Activated CD4-positive, alpha-beta T cell treated with anti-CD3 and anti-CD28 coated beads, Interleukin-2, Interleukin-6, amounts not matched to agents 100 ng/mL and 50 ng/mL, durations not matched to agents 16 hours and 8 hours (primary cell): ENCODE measurements at places on chromosomes 6 and 20.
A peak's percentile ranks its signal among the peaks of the same experiment; 100 is the strongest.

DNA sequence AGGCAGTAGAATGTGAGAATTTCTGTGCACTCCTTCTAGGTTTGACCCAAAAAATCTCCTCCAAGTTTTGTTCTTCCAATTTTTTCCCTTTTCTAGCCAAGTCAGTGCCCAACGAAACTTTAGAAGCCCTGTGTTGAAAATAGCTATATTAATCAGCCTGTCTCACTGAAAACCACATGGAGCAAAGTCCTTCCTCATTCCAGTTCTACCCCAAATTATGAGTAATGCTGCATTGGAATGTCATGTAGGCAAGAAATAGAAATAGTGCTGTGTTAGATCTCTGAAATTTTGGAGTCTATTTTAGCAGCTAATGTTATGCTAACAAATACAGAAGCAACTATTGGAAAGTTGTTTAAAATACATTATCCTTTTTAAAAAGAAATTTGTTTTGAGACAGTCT, 725.5 kb downstream of the TBC1D32 start:
- DNase-seq: no peak

DNA sequence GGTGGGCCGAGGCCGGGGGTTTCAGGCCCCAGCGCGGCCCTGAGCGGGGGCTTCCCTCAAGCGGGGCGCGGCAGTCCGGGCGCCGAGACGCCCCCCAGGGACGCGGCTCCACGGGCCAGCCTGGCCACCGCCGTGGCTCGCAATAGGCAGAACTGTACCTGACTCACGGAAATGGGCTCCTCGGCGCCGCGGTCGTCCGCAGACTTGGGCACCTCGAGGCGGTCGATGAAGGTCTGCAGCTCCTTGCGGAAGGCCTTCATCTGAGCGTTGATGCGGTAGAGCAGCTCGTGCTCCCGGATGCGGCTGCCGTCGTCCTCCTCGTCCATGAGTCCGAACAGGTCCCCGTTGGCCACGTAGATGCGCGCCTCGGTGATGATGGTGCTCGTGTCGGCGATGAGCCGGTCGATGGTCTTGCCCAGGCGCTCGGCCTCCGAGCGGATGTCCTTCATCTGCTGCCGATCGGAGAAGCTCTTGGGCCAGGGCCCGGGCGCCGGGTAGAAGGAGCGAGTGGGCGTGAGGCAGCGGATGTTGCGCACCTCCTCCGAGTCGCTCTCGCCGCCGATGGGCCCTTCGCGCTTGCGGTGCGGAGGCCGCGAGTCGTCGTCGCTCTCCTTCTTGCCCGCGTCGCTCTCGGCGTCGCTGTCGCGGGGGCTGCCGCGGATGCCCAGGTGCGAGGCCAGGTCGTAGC, 16.1 kb upstream of the KIAA0408 start:
- no peak for DNase-seq

GRCh38 chr6:130602151-130602770, 224.9 kb upstream of the SMLR1 start:
- DNase-seq: peak; percentile 86

GRCh38 chr6:112846681-112847080, 499.6 kb downstream of the RFPL4B start:
- DNase-seq: no peak

DNA sequence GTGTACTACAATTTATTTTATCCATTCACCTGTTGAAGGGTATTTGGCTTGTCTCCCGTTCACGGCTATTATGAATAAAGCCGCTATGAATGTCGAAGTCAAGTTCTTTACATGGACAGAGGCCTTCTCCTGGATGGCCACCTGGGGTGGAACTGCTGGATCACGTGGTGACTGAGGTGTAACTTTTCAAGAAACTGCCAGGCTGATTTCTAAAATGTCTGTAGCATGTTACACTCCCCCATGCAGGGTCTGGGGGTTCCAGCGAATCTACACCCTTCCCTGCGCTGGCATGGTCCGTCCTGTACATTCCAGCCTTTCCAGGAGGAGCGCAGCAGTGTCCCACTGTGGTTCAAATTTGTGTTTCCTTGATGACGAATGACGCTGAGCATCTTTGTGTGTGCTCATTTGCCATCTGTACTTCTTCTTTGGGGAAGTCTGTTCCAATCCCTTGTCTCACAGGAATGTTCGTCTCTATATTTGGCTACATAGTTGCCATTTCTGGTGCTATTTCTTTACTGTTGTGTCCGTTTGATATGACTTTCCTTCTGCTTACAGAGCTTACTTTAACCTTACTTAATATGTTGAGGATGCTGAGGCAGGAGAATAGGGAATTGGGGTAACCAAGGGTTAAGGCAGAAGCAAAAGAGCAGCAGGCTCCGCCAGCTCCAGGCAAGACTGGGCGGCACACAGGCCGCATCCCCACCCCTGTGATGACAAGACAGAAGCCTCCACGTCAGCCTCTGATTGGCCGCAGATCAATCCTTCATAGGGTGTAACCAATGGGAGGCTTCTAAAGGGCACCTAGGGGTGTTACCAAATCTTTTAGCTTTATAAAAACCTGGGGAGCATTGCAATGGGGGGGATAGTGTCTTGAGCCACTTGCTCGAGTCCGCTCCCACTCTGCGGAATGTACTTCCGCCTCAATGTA, 106.6 kb downstream of the TAF4 start:
- no peak for DNase-seq

GRCh38 chr6:54987633-54988290, 141.2 kb downstream of the FAM83B start:
- DNase-seq: no peak

- DNase-seq: no peak
Measured at GRCh38 chr6:72894091-72894490, 272.2 kb downstream of the KCNQ5 start.

- no peak for DNase-seq
Measured at GRCh38 chr6:165486183-165487137, 176.6 kb downstream of the PDE10A start.

GRCh38 chr6:21942897-21943296, 349.3 kb downstream of the SOX4 start:
- no peak for DNase-seq

GRCh38 chr6:129521946-129522345, 188.0 kb downstream of the ARHGAP18 start:
- no peak for DNase-seq

GRCh38 chr6:121302882-121303281, 31.4 kb downstream of the TBC1D32 start:
- no peak for DNase-seq

GRCh38 chr6:11214084-11214833, 18.2 kb downstream of the NEDD9 start:
- no peak for DNase-seq

GRCh38 chr6:64644024-64644423, 1008.4 kb downstream of the PHF3 start:
- DNase-seq: no peak

DNA sequence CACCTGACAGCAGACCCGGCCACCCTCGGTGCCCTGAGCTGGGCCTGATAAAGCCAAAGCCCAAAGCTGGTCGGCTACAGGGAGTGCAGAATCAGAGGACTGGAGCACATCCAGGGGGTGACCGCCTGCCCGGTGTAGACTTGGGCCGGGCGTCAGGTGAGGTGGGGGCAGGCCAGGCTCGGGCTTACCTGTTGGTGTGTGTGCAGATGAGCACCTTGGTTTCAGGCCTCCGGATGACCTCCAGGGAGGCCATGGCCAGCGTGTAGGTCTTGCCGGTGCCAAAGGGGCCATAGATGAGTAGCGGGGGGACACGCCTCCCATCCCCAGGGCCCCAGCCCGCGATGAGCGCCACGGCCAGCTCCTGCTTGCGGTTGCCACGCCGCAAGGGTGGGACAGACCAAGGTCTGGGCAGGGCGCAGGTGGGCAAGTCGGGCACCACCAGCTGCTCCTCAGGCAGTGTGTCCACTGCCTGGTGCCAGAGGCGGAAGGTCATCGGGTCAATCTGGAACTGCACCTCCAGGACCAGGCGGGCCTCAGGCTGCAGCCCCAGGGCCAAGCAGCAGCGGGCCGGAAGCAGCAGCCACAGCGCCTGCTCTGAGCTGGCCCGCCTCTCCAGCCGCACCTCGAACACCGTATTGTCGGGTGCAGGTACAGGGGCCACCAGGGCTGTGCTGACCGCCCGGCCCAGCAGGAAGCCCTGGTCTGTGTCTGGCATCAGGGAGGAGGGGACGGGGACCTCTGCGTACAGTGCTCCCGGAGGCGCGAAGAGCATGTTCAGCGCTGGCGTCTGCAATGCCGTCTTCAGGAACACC, 5.7 kb downstream of the HELZ2 start:
- no peak for DNase-seq

GRCh38 chr6:56838016-56838555, 116.8 kb upstream of the BEND6 start:
- no peak for DNase-seq

GRCh38 chr6:155418017-155418761, 37.5 kb downstream of the NOX3 start:
- DNase-seq: peak; percentile 82

DNA sequence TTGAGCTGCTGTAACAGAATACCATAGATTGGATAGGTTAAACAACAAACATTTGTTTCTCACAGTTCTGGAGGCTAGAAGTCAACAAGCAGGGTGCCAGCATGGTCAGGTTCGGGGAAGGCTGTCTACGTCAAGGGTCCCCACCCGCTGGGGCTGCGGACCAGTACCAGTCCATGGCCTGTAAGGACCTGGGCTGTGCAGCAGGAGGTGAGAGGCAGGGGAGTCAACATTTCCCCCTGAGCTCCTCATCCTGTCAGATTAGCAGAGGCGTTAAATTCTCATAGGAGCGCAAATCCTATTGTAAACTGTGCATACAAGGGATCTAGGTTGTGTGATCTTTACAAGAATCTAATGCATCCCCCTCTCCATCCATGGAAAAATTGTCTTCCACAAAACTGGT, 3.8 kb downstream of the ADGB start:
- no peak for DNase-seq

DNA sequence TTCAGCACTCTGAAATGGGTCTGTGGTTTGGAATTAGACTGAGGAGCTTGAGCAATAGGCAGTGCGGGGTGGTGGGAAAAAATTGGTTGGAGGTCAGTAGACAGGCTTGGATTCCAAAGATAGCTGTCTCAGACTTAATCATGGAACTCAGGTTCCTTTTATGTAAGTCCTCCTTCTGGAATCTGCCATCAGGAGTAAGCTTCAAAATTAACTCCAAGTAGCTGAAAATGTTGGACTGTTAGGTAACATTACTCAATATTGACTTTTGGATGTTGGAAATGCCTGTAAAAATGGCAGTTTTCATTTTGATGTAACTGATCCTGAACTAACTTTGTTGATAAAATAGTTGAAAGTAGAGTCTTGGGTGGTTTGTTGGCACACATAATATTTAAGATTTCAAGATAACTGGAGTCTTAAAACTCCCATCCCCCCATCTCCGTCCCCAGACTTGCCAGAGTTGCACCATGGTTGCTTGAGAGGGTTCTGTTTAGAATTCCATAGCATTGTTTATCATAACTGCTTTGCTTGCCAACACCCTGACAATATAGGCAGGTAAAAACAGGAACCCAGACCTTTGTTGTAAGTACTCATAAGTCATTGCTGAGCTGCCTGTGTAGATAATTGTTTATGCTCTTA, 83.0 kb downstream of the PHF20 start:
- DNase-seq: no peak

- peak; percentile 11 for DNase-seq
Measured at GRCh38 chr6:128118401-128118800, 217.5 kb upstream of the THEMIS start.

GRCh38 chr20:791056-791455, 22.8 kb upstream of the SLC52A3 start:
- DNase-seq: no peak

- no peak for DNase-seq
Measured at GRCh38 chr6:123570813-123571684, 65.7 kb downstream of the TRDN start.

DNA sequence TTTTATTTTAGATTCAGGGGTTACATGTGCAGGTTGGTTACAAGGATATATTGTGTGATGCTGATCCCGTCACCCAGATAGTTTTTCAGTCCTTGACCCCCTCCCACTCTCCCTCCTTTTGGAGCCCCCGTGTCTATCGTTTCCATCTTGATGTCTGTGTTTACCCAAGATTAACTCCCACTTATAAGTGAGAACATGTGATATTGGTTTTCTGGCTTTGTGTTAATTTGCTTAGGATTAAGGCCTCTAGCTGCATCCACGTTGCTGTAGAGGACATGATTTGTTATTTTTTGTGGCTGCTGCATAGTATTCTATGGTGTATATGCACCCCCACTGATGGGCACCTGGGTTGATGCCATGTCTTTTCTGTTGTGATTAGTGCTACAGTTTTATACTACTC, 178.6 kb downstream of the PLCB1 start:
- DNase-seq: no peak

- peak; percentile 49 for DNase-seq
Measured at GRCh38 chr6:158009114-158009891, 27.6 kb downstream of the SYNJ2 start.

- DNase-seq: no peak
Measured at GRCh38 chr6:78611886-78612480, 255.4 kb upstream of the IRAK1BP1 start.

- DNase-seq: peak; percentile 49
Measured at GRCh38 chr6:35473075-35473849, 5.1 kb downstream of the RPL10A start.

- peak; percentile 64 for DNase-seq
Measured at GRCh38 chr6:135703621-135704020, 147.9 kb upstream of the PDE7B start.

- DNase-seq: no peak
Measured at GRCh38 chr6:119630561-119631192, 281.1 kb upstream of the MAN1A1 start.

- DNase-seq: no peak
Measured at GRCh38 chr6:80921861-80922460, 815.5 kb downstream of the BCKDHB start.

DNA sequence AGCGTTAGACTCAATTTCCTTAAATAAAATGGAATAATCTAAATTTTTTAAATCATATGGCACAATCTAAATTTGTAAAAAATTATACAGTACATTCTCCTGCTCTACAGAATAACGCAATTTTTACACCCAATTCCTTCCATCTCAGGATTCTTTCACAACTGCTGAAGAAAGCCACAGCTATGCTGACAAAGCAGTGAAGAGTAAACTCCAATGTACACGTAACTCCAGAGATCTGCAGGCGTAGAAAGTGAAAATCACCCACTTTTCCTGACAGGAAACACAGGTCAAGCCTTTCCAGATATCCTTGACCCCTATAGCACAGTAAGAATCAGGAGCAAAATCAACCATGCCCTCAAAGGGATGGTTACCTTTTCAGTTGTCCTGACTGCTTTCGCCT, 27.4 kb downstream of the EPHA7 start:
- DNase-seq: no peak

DNA sequence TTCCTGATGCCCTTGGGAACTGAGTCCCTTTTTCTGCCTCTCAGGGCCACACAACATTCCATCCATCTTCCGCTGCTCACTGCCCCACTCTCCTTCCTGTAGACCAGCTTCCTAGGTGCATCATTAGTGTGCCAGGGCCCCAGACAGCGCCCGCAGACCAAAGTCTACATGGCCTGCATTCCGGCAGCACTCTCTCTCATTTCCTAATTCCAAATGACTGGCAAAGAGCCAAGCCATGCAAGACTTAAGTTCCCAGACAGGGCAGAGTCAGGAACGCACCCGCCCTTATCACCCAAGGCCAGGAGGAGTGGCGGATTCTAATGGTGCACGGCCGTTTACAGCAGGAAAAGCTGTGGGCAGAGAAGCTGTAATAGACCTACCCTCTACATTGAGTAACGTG, 159.8 kb upstream of the ARID1B start:
- no peak for DNase-seq

- DNase-seq: no peak
Measured at GRCh38 chr6:44006123-44006871, 121.0 kb downstream of the MRPL14 start.

GRCh38 chr6:30013291-30013922, 47.7 kb upstream of the POLR1H start:
- peak; percentile 16 for DNase-seq
